ENCODE measurements at places on chromosomes 1 and 21. TPM values are rescaled to one million over a fixed set of nuclear protein-coding genes. Genes with fewer than 3 reads are reported as not detected.

HES3 gene
- not detected for total RNA-seq

KLHDC8A gene
- not detected for total RNA-seq

CD48 gene
- total RNA-seq = not detected

- no peak for DNase-seq
Observed at GRCh38 chr21:26751305-26751704, 93.9 kb downstream of the ADAMTS1 start.

SPRR3 gene
- total RNA-seq = not detected

PDPN gene
- total RNA-seq = not detected

C1orf226 gene
- 2.7 TPM for total RNA-seq

EPHA2 gene
- total RNA-seq = 152 TPM

DNA sequence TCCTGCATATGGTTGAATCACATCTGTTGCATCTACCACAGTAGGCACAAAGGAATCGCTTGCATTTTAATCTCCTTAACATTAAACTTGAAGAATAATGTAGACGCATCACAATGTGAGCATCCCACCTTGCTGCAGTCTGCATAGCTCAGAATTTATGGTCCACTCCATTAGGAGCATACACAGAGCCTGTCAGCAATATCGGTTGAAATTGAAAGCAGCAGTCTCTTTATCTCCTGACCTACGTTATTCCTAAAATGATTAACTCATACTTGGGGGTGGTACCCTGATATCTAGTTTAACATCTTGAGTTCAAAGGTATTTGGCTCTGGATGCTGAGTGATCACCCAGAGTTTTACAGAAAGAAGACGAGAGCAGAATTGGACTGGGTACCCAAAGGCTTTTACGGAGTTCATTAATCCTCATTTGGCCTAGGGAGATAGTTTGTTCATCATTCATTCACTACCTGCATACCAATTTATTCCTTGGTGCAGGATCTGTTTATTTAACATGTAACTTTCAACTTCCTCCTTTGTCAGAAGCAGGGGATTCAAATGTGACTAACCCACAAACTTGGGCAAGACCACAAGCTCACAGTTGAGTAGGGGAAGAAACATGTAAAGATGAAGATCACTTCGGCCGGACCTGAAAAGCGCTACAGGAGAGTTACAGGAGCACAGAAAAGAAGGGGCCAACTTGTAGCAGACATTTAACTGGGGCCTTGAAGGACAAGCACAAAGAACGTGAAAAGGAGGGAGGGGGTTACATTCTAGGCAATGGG, 187.9 kb downstream of the DAB1 start:
- no peak for DNase-seq

GRCh38 chr1:40029608-40030007, 10.9 kb upstream of the CAP1 start:
- no peak for DNase-seq

DNA sequence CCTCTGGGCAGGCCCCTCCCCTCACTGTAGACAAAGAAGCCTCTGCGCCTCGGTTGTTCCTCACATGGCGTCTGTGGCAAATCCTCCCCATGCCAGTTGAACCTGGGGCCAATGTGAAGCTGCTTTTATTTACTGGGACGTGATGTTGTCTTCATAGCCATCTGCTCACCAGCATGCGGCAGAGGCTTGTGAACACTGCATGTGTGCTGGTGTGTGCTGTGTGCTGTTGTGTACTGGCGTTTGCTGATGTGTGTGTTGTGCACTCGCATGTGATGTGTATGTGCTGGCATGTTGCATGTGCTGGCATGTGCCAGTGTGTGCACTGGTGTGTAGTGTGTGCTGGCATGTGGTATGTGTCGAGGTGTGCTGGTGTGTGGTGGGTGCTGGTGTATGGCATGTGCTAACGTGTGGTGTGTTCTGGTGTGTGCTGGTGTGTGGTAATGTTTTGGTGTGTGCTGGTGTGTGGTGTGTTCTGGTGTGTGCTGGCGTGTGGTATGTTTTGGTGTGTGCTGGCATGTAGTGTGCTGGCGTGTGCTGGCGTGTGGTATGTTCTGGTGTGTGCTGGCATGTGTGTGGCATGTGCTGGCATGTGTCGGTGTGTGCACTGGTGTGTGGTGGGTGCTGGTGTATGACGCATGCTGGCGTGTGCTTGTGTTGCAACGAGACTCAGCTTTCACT, 37.2 kb upstream of the TRAPPC10 start:
- DNase-seq = no peak

FAM72B gene
- 2.5 TPM for total RNA-seq

DNA sequence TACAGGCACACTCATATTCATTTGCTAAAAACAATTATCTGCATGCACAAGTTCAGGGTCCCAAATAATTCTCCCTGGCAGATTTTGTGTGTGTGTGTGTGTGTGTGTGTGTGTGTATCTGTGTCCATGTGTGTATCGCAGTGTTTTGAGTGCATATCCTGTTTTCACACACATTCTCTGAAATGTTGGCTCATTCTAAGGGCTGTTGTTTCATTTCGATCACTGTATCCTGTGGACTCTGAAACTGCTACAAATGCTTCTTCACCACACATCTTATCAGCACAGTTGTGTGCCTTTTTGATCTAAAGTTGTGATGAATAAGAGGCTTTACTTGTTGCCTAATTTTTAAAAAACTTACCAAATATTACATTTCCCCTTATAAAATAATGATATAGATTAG, 34.6 kb downstream of the NR5A2 start:
- no peak for DNase-seq

DNA sequence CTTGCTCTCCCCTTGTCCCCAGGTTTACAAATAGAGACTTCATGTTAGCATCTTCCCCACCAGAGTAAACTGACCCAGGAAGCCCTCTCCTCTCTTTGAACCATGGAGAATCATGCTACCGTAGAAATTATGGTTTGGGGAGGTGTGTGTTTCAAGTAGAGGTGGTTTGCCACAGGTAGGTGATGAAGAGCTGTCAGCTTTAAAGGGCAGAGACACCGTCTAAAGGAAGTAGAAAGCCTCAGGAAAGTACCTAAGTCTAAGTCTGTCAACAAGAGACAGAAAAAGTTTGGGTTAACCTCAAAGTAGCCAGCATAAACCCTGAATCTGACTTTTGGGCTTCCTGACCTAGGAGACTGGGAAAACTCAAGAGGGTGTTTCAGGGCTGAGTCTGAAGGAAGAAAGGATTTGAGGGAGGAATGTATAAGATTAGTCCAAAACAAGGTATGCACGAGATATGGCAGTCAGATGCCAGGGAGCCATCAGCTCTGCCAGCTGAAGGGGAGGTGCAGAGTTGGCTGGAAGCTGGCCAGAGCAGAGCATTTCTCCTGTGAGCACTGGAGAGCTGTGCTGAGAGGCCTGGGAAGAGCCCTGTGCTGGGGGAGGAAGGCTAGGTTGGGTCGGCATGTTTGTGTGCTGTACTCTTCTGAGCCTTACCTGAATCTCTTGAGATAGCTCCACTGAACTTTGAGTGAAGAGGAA, 14.3 kb downstream of the ADAMTSL4 start:
- no peak for DNase-seq

DNA sequence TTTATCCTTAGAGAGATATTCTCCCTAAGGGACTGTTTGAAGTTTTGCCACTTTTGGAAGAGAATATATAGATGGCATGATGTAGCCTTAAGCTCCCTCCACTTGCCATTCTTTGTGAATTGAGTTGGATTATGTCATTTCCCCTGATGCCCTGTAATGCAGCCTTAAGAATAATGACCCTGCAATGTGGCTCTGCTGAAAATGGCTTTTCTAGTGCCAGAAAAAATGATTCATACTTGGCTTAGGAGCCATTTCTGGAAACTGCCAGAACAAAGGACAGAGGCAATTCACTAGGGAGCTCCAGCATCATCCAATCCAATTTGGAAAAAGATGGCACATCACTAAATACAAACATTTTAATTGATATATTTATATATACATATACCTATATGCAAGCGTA, 265.3 kb downstream of the SPATA17 start:
- no peak for DNase-seq

- DNase-seq = no peak
Observed at GRCh38 chr1:109712321-109712864, 342 bp downstream of the GSTM5 start.

LENEP gene
- not detected for total RNA-seq

GRCh38 chr1:42860339-42861013, 14.1 kb downstream of the ZNF691 start:
- no peak for DNase-seq

DNA sequence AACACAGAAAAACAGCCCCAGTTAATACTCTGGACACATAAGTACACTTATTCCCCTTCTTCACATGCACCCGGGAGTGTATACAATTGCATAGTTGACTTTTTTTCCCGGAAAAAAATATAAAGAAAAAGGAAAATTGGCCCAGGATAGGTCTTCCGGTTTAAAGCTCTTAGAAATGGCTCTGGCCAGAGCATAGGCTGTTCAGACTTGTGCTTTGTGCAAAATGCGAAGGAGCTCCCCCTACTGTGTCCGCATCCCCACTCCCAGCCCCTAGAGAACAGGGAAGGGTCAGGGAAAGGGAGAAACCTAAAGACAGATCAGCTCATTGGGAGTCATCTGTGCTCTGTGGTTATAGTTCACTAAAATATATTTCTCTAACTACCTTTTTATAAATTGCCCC, 5.5 kb upstream of the MTMR11 start:
- no peak for DNase-seq

GRCh38 chr1:156864796-156865195, 4.1 kb downstream of the NTRK1 start:
- no peak for DNase-seq

TLR5 gene
- not detected for total RNA-seq

GRCh38 chr1:55812281-55812680, 597.1 kb upstream of the USP24 start:
- DNase-seq = no peak

DNA sequence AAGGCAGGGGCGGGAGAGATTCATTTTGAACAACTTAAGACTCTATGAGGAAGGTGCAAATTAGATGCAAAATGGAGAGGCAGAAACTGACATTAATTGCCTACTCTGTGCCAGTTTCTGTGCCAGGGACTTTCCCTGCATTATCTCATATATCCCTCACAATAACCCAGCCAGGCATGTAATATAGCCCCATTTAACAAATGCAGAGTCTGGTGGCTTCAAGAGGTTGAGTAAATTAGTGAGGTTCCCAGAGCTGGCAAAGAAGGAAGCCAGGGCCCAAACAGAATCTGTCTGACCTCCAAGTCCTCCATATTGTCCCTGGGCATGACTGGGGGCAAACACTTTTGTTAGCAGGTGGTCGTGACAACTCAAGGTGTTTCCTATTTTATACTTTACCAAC, 199.8 kb downstream of the ASTN1 start:
- no peak for DNase-seq

- no peak for DNase-seq
Observed at GRCh38 chr1:2372551-2373490, 18.5 kb downstream of the MORN1 start.

- no peak for DNase-seq
Observed at GRCh38 chr1:166031932-166032571, 134.7 kb downstream of the FAM78B start.

DNA sequence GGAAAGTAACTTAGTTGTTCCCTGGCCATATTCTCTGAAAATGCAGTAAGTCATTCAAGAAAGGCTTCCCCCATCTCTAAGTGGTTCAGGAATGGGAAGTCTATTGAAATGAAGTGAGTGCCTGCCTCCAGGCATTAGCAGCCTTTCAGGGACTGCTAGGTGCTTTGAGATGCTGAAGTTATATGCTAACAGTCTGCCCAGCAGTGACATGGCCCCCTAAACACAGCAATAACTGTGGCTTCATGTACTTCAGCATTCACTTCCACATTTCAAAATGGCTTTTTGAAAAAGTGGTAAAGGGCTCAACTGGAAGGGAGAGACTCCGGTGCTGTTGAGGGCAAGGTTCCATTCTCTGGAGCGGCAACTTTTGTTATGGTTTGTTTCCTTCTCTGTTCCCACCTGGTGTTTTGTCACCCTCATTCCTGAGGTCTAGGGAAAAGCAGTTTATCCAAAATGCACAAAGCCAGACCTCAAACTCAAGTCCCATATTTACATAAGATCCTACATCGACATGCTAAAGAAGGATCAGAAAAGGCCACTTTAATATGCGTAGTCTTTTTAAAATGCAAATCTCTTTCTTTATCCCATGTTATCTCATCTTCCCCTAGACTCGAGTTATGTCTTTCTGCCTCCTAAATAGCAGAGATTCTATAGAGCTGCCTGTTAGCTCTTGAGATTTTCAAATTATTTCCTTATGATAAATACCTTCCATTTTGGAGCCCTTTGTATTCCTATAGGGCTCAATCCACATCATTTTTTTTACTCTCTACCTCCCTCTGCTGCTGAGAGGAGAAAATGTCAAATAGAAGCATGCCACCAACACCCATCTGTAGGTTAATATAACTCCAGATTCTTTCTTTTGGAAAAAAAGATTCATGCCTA, 34.2 kb upstream of the LRRC8C start:
- no peak for DNase-seq
